ENCODE measurements at places on chromosomes 4 and X.

- no peak for DNase-seq
Measured at GRCh38 chr4:39205000-39205399, 22.7 kb downstream of the WDR19 start.

DNA sequence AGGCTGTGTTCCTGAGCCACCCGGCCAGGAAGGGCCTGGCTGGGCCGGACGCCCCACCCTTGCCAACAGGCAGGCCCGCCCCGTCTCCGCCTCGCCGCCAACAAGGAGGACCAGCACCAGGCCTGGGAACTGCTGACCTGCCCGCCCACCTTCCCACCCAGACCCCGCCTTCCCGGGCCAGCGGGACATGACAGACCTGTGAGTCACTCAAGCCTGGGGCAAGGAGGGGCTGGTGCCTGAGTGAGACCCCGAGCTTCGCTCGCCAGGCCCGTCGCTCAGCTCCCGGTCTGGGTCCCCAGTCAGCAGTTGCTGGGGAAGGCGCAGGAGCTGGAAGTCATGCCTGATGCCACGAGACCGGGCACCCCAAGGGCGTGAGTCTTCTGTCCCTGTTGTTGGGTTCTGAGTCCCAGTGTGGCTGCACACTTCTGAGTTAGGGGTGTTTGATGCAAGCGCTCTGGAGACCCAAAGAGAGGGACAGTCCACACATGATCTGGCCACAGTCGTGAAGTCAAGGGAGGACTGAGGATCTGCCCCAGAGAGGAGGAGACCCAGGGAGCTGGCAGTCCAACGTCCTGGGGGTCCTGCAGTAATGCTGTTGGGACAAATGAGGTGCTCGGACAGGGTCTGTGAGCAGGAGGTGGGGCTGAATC is at the start of gene DNASE1L1:
Gene DNASE1L1, minus strand, starts transcription at position 33 of the 650 bp plus-strand sequence. CDS start 3,686 bp downstream, outside the sequence.
- DNase-seq, result no peak

GRCh38 chrX:48035891-48036290 is 29.1 kb downstream of the SPACA5 start:
- DNase-seq, result no peak

- no peak for DNase-seq
Measured at GRCh38 chrX:44061968-44062614, 88.9 kb upstream of the NDP start.

GRCh38 chrX:44223150-44223549 is 120.3 kb downstream of the EFHC2 start:
- DNase-seq, result no peak

- DNase-seq, result no peak
Measured at GRCh38 chr4:186651624-186652023, 72.0 kb downstream of the FAT1 start.

DNA sequence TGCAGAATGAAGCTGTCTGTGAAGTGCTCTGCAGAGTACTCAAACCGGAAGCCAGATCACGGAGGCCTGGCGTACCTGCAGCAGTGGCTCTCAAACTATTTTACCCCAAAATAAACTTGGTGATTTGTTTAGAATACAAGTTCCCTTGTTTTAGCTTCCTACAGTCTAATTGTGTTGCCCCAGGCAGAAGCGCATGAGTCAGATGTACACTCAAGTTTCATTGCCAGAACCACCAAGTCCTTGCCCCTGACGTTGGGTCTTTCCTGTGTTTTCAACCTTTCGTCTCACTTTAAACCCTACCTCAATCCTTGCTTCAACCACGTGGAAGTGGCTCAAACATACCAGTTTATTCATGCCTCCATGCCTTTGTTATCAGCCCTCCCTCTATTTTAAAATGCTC is 66.2 kb upstream of the SLC7A11 start:
- no peak for DNase-seq

Data from activated CD4-positive, alpha-beta T cell treated with anti-CD3 and anti-CD28 coated beads, Interleukin-2, amount 50 U/mL, for 24 hours (primary cell).